ENCODE measurements at places on chromosomes 2 and 18. TPM values are rescaled to one million over a fixed set of nuclear protein-coding genes. Genes with fewer than 3 reads are reported as not detected.

GRCh38 chr2:42847596-42848151 lies 55.3 kb upstream of the HAAO start:
- DNase-seq: no peak
- H3K27me3 ChIP-seq: peaks cover 11% of the 10 kb centered on the region
- no peak overlapping the region for H3K4me3 ChIP-seq
- H3K27ac ChIP-seq: no peak overlapping the region
- peaks cover 16% of the 10 kb centered on the region for H3K4me1 ChIP-seq

DNA sequence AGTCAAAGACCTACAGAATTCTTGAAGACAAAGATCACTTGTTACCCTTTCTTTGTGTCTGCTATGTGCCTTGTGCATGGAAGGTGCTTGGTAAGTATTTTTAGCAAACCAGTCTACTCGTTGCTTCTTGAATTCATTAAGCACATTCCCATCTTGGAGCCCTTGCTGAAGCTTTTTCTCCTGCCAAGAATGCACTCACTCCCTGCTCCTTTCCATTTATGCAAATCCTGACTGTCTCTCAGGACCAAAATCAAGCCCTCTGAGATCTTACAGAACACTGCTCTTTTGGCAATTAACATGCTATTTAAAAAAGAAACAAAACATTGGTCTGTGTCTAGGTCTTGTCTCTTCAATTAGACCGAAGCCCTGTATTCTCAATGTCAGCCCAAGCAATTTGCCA lies 75.8 kb downstream of the CLHC1 start:
- DNase-seq: no peak
- no peaks in the 10 kb centered on the region for H3K36me3 ChIP-seq
- H3K4me3 ChIP-seq: no peak overlapping the region
- peaks cover 55% of the 10 kb centered on the region for H3K4me1 ChIP-seq
- peaks cover 6% of the 10 kb centered on the region for H3K27me3 ChIP-seq

DNA sequence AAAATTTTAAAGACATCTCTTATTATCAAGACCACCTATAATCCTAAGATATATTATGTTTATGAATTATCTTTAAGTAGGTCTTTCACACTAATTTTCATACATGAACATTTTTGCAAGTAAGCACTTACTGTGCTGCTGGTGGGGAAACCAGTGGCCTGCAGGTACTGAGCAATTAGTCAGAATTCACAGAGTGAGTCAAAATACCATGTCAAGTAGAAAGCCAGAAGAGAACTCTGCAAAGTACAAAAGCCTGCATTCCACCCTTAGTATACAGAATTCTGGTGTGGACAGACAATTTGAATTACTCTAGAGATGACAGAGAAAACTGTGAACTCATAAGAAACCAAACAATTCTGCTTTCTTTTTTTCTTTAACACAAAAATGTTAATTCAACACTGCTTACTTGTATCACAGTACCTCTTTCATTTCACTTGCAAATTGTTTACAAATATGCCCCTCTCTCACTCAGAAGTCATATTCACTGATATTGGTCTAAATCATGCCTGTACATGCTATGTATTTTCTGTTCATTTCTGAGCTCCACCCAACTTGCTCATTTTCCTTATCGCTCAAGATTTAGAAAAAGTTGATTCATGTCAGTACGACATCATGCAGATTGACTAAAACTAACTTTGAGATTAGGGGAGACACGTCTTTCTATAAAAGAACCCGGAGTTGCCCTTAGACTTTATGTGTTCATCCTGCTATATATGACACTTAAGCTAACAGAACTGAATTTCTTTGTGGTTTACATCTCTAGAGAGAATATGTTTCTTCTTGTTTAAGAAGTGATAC lies 182.9 kb downstream of the IKZF2 start:
- H3K4me3 ChIP-seq: no peak overlapping the region
- no peak for DNase-seq
- H3K27ac ChIP-seq: no peak overlapping the region
- H3K27me3 ChIP-seq: no peaks in the 10 kb centered on the region

GRCh38 chr2:167177196-167177595 lies 288.9 kb downstream of the XIRP2 start:
- H3K4me1 ChIP-seq: peaks cover 6% of the 10 kb centered on the region
- no peak overlapping the region for H3K27ac ChIP-seq
- no peaks in the 10 kb centered on the region for H3K27me3 ChIP-seq
- no peak overlapping the region for H3K4me3 ChIP-seq
- DNase-seq: no peak
- H3K36me3 ChIP-seq: peaks cover 5% of the 10 kb centered on the region

DNA sequence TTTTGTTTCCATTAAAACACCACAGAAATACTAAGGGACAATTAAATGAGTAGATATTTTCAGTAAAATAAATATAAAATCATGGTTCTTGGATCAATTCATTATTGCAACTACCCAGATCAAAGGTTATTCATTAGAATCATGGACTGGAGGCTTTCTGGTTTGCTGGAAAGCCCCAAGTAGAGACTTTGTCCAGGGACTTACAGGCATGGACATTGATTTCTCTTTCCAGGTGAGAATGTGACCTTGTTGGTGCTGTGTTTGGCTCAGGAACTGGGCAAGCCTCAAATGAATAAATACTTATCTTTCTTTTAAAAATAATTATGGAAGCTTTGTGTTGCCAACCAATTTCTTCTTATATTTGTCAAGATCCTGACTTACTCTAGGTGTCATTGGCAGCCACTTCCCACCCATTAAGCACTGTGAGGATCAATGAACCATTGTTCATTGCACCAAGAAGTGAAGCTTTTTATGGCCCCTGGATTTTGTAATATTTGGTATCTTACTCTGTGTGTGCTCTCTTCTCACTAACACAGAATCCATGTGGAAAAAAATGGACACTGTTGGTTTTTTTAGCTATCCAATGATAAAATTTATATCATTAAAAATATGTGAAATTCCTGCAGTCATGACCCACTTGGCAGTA lies 205.8 kb upstream of the NRXN1 start:
- H3K36me3 ChIP-seq: no peaks in the 10 kb centered on the region
- DNase-seq: no peak
- H3K4me3 ChIP-seq: no peak overlapping the region
- H3K4me1 ChIP-seq: no peaks in the 10 kb centered on the region
- H3K27me3 ChIP-seq: no peaks in the 10 kb centered on the region

DNA sequence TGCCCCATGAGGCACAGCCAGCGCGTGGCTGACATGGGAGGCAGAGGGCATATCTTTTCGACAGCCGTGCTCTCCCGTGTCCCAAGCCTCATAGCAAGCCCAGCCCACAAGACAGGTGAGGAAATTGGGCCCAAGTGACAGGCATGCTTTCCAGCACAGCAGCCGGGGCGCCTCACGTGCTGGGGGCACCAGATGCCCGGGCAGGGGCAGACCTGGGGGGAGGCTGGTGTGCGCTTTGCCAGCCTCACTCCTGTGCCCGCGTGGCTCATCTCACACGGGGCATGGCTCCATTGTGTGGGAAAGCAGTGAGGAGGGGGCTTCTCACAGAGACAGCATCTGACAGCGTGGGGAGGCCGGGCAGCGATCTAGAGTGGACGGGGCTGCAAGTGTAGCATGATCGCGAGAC lies 93.2 kb downstream of the USP40 start:
- no peaks in the 10 kb centered on the region for H3K27me3 ChIP-seq
- no peak overlapping the region for H3K27ac ChIP-seq
- no peak for DNase-seq
- peaks cover 14% of the 10 kb centered on the region for H3K36me3 ChIP-seq
- H3K4me3 ChIP-seq: no peak overlapping the region
- H3K4me1 ChIP-seq: no peaks in the 10 kb centered on the region

DNA sequence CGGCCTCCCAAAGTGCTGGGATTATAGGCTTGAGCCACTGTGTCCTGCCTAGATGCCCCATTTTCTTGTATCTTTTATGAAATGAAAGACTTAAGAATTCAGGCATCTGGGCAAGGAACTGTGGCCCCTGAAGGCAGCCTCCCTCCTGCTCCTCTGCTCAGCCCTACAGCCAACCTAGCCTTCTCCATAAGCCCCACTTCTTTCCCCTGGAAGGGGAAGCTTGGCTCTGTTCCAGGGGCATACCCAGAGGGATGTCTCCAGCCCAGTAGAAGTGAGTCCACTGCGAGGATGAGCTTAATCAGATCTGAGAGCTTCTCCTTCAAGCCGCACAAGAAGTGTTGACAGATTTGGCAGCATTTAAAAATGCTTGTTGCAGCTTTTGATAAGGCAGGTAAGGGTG lies 39.7 kb downstream of the RHOB start:
- H3K27ac ChIP-seq: no peak overlapping the region
- DNase-seq: no peak
- peaks cover 1% of the 10 kb centered on the region for H3K4me1 ChIP-seq
- H3K4me3 ChIP-seq: no peak overlapping the region

- H3K4me3 ChIP-seq: no peak overlapping the region
- no peaks in the 10 kb centered on the region for H3K27me3 ChIP-seq
- no peaks in the 10 kb centered on the region for H3K36me3 ChIP-seq
- H3K27ac ChIP-seq: no peak overlapping the region
- no peak for DNase-seq
- H3K4me1 ChIP-seq: peaks cover 12% of the 10 kb centered on the region
Observed at GRCh38 chr2:160214461-160215445, 14.7 kb upstream of the ITGB6 start.

- H3K4me1 ChIP-seq: peaks cover 7% of the 10 kb centered on the region
- H3K27ac ChIP-seq: peak overlapping the region; percentile 52
- no peak overlapping the region for H3K4me3 ChIP-seq
- peaks cover 11% of the 10 kb centered on the region for H3K36me3 ChIP-seq
- H3K27me3 ChIP-seq: no peaks in the 10 kb centered on the region
Observed at GRCh38 chr2:199932312-199932855, 21.3 kb downstream of the C2orf69 start.

- peak; percentile 73 for DNase-seq
- H3K27ac ChIP-seq: no peak overlapping the region
- H3K27me3 ChIP-seq: peaks cover 32% of the 10 kb centered on the region
- no peaks in the 10 kb centered on the region for H3K36me3 ChIP-seq
- no peaks in the 10 kb centered on the region for H3K4me1 ChIP-seq
Observed at GRCh38 chr2:70647873-70648481, 94.4 kb upstream of the TGFA start.

DNA sequence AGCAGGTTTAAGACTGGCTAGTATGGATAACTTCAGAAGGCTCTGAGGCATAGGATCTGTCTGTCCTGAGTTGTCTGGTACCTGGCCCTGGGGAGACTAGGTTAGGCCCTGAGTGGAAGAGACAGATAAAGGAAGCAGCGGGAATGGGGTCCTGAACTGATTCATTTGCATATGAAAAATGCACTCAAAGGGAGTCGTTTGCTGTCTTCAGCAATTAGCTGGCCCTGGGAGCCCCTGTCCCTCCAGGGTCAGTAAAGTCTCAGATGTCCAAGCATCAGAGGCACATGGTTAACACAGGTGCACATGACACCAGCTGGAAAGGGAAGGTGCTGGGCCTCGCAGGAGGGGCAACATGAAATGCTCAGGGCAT lies 172.4 kb downstream of the ACOXL start:
- H3K36me3 ChIP-seq: no peaks in the 10 kb centered on the region
- H3K4me1 ChIP-seq: no peaks in the 10 kb centered on the region
- DNase-seq: no peak
- no peak overlapping the region for H3K27ac ChIP-seq
- no peaks in the 10 kb centered on the region for H3K27me3 ChIP-seq

- DNase-seq: no peak
- H3K36me3 ChIP-seq: no peaks in the 10 kb centered on the region
Observed at GRCh38 chr2:30271301-30271700, 40.0 kb downstream of the LBH start.

- H3K4me1 ChIP-seq: peaks cover 8% of the 10 kb centered on the region
- H3K27me3 ChIP-seq: no peaks in the 10 kb centered on the region
- H3K4me3 ChIP-seq: no peak overlapping the region
- peaks cover 33% of the 10 kb centered on the region for H3K36me3 ChIP-seq
Observed at GRCh38 chr2:198106621-198107385, 302.4 kb downstream of the PLCL1 start.

DNA sequence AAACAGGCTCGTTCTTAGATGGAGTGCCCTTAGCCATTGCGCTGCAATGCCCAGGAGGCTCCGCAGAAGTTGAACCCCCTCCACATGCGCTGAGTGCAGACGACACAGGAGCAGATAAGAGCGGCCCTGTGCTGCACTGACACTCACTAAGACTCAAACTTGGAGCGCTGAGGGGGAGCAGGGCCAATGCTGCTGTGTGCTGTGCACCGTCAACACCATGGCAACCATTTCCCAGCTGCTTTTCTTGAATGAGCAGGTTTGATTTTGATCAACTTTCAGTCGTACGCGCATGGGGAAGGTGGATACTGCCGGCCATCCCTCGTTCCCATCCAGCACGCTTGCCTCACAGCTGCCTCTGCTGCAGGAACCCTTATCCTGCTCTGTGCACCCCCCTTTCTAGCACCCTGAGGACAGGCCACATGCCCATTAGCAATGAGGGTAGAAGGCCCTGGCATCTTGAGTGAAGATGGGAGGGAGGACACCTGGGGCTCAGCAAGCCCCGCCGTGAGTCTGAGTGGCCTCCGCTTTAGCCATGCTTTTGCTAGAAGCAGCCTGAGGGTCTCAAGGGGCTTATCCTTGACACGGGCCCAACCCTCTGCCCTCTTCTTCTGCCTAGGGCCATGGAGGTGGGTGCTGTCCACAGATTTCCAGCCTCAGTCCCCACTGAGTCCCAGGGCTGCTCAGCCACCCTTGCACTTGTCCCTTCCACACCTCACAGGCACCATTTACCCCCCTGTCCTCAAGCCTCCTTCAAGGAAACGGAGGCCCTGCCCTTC lies 271.9 kb downstream of the PHLPP1 start:
- H3K27me3 ChIP-seq: peaks cover 12% of the 10 kb centered on the region
- DNase-seq: no peak
- no peaks in the 10 kb centered on the region for H3K4me1 ChIP-seq
- H3K27ac ChIP-seq: no peak overlapping the region
- no peaks in the 10 kb centered on the region for H3K36me3 ChIP-seq

- H3K27ac ChIP-seq: no peak overlapping the region
- no peak overlapping the region for H3K4me3 ChIP-seq
- peaks cover 30% of the 10 kb centered on the region for H3K36me3 ChIP-seq
- DNase-seq: no peak
- peaks cover 15% of the 10 kb centered on the region for H3K4me1 ChIP-seq
- no peaks in the 10 kb centered on the region for H3K27me3 ChIP-seq
Observed at GRCh38 chr2:11762799-11763461, 16.5 kb downstream of the LPIN1 start.

Gene POTEC
- total RNA-seq: not detected

Gene TUBA4B
- not detected for total RNA-seq

Gene TUBB8B
- total RNA-seq: 0.93 TPM

Gene BUB1
- total RNA-seq: 25.4 TPM

Gene RAPH1
- total RNA-seq: 21.7 TPM

Gene SLC8A1
- total RNA-seq: 7.1 TPM

Gene ASB18
- total RNA-seq: not detected

Gene MTCL1
- 81.5 TPM for total RNA-seq

Gene REG1B
- total RNA-seq: not detected

Gene PCARE
- not detected for total RNA-seq

Gene SCN3A
- 4.7 TPM for total RNA-seq
